HuH-7.5 (cell line): ENCODE measurements at places on chromosomes 4 and X.

DNA sequence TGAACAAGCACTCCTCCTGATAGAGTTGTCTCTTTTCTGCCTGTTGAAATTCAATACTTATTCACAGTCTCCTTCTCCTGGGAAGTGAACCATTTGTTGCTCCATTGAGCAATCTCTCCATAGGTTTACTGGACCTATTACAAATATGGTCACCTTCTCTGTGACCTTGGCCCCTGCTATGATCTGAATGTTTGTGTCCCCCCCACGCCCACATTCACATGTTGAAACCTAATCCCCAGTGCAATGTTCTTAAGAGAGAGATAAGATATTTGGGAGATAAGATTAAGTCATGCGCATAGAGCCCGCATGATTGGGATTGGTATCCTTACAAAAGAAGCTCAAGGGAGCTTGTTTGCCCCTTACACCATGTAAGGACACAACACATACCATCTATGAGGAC lies 54.1 kb upstream of the GABRE start:
- DNase-seq = no peak

- no peak for DNase-seq
These were observed 271.3 kb upstream of the FAT4 start for GRCh38 chr4:125043486-125043885.

DNA sequence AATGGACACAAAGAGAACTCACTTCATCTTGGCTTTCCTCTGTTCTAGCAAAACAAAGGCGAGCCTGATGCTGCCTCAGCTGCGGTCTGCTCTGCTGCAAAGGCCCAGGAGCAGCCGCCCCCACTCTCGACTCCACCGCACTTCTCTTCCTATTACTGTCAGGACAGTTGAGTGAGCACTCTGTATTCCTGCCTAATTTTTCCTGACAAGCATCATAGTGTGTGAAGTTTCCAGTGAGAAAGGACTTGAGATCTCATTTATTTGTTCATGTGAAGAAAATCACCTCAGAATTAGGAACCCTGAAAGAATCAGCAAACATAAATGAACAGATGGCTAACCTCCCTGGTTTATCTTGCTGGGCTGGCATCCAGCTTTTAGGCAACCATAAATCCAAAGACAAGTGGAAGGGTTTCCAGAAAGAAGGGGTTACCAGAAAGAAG lies 15.6 kb downstream of the SCARB2 start:
- no peak for DNase-seq

DNA sequence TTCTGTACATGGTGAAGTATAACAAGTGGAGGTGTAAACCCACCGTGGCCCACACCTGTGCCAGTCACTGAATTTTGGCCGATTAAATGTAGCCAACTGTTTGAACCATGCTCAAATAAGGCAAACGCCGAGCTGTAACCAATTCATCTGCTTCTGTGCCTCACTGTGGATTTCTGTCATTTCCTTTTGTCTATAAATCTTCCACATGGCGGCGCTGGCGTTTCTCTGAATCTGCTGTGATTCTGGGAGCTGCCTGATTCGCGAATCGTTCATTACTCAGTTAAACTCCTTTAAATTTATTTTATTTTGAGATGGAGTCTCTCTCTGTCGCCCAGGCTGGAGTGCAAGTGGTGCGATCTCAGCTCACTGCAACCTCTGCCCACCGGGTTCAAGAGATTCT lies 19.2 kb downstream of the SUPT20HL2 start:
- no peak for DNase-seq

- no peak for DNase-seq
These were observed 240.5 kb downstream of the GRIA3 start for GRCh38 chrX:123424546-123424945.

- DNase-seq = no peak
These were observed 309.6 kb upstream of the DDX53 start for GRCh38 chrX:22690116-22690515.

GRCh38 chrX:24647257-24648058 lies at the start of gene PCYT1B:
Gene PCYT1B (minus strand): TSS chrX:24647347. CDS start chrX:24647105, 242 bp downstream.
- peak; percentile 6 for DNase-seq

- DNase-seq = no peak
These were observed 307.0 kb upstream of the SPOCK3 start for GRCh38 chr4:167541286-167541685.

DNA sequence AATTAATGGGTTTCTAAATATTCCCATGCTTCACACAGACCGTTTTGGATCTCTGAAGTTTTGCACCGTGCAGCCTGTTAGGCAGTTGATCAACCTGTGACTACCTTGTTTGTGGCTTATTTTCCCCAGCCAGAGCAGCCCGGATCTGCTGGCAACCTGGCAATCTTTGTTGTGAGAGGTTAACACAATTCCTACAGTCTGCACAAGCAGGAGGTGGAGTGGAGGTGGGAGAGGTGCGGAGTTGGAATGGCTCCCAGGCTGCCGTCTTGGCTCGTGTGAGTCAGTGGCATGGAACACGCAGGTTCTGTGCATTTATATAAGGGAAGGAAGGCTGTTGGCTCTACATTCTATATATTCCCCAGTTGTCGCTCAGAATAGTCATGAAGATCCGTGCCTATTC lies 70.9 kb upstream of the STOX2 start:
- DNase-seq = no peak

GRCh38 chr4:38983787-38984598 lies 48.2 kb downstream of the TMEM156 start:
- DNase-seq = no peak

DNA sequence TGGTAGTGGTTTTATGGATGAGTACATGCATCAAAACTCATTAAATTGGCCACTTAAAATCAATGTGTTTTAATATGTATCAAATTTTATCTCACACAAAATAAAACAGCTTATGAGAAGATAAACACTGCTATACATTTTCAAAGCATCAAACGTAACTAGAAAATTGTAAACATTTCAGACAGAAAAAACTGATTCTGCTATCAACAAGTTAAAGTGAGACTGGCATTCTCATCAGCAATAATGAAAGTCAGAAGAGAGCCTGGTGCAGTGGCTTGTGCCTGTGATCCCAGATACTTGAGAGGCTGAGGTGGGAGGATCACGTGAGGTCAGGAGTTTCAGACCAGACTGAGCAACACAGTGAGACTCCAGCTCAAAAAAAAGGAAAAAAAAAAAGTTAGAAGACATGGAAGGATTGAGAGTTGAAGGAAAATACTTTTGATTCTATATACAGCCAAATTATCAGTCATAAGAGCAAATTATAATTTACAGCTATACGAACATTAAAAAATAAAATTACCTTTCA lies 2.9 kb downstream of the TBCK start:
- no peak for DNase-seq

- DNase-seq = no peak
These were observed 510.0 kb upstream of the HTR2C start for GRCh38 chrX:114073926-114074325.

- DNase-seq = no peak
These were observed 51.9 kb upstream of the DCTD start for GRCh38 chr4:182968917-182969650.

- no peak for DNase-seq
These were observed 270.8 kb upstream of the FGF13 start for GRCh38 chrX:138982365-138982764.

- DNase-seq = no peak
These were observed 7.7 kb upstream of the SLAIN2 start for GRCh38 chr4:48333587-48333986.

DNA sequence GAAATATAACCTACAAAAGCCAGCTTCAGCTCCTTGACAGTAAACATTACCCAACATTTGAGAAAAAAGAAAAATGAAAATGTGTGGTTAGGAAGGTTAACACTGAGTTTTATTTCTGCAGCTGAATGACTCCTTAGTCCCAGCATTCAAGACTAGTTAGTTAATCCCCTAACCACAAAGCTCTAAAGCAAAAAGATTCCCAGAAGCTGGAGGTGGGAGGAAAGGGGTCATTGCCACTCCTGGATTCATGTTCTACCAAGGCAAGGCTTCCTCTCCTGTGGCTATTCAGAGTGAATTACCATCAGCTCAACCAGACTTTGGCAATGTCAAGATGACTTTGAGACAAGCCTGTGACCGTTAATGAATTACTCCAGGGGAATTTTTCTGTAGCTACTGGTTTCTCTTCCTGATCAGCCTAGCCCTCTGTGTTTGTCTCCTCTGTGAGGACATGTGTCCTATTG lies 63.6 kb downstream of the HADH start:
- no peak for DNase-seq

DNA sequence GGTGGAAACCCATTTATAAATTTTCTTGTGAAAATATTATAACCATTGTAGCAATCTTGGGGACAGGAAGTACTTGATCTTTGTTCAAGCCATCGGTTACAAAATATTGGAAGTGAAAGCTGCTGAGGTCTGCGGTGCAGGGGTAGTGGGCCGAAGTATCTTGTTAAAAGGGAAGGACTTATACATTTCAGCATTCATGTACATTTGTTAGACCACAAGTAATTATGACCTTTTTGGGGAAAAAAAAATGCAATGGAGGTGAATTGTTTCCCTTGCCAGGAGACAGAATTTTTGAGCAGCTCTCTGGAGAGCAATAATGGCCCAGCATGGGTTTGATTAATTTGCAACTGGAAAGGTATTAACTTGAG lies 121.3 kb downstream of the EGF start:
- no peak for DNase-seq

- DNase-seq = no peak
These were observed 444.8 kb upstream of the SLIT2 start for GRCh38 chr4:19806865-19807264.

DNA sequence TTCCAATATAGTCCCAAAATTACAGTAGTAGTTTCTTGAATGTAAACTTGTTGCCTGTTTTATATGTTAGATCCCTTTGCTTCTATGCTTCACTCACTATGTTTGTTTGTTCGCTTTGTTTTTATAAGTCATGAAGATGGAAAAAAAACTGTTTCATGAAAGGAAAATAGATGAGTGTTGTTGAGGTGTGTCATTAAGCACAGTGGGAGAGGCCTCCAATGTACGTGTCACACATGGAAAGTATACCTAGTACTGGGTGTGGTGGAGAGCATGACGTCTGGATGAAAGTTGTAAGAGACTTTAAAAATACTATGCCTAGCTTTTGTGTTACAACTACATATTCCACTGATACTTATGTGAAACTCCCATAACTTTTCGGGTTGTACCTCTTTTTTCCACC lies 28.4 kb downstream of the PLS3 start:
- no peak for DNase-seq

DNA sequence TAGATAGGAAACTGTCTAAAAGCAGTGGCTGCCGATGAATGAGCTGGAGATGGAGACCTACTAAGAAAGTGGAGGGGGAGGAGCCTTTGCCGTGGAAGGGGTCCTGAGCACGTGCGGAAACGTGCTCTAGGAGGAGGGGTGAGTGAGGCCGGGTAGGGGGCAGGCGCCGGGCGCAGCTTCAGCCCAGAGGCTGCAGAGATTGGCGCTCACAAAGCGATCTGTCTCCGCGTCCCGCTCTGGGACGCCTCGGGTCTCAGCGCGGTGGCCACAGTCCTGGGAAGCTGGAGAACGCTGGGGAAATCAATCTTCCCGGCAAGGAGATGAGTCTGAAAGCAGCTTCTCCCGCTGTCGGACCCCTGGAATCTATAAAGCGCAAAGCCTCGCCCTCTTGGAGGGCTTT lies 444 bp upstream of the ARHGAP6 start:
- no peak for DNase-seq

DNA sequence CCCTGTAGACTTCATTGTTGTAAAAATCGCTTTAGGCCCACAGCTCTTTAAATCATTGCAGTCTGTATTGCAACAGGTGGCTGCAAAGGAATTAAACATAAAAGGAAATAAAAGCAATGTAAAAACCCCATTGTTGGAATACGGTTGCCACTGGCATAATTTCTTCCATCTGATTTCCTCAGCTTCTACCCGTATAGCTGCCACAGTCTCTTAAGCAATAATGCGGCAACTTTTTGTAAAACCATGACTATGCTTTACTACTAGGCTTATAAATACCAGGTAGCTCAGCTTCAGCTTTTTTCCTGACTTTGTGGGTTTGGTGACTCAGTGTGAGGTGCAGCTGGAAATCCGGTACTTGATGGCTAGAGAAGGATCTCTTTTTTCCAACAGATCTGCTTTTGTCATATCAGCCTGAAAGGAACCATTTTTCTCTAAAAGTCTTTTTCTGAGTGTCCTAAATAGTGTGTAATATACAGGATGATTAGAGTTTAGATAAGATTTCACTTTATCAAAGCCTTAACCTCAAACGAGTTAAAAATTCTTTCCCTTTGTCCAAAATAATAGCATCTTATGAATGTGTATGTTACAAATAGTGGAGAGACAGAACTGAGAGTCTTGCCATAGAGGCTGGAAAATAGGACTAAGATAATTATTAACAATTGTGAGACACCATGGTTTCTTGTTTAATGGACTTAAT lies 268.0 kb downstream of the ADGRL3 start:
- no peak for DNase-seq

GRCh38 chrX:150036181-150036580 lies 97.9 kb upstream of the EOLA2 start:
- DNase-seq = no peak

DNA sequence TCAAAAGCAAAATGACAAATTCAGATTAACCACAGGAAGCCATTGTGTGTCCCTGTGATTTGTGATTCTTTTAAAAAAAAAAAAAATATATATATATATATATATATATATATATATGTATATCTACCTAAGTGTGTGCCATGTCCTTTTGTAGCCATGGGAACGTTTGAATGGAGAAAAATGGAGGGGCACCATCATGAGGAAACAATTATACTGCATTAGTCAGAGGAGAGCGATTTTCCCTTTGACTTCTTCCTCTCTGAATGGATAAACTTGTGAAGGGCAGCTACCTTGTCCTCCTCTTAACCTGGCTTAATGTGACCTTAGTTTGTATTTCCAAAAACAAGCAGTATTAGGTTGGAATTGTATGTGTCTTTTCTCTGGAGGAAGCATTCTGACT lies 23.3 kb upstream of the CBLL2 start:
- DNase-seq = no peak

GRCh38 chrX:39852491-39852890 lies 245.3 kb downstream of the BCOR start:
- no peak for DNase-seq

- DNase-seq = no peak
These were observed 22.4 kb upstream of the MXD4 start for GRCh38 chr4:2284161-2284933.

DNA sequence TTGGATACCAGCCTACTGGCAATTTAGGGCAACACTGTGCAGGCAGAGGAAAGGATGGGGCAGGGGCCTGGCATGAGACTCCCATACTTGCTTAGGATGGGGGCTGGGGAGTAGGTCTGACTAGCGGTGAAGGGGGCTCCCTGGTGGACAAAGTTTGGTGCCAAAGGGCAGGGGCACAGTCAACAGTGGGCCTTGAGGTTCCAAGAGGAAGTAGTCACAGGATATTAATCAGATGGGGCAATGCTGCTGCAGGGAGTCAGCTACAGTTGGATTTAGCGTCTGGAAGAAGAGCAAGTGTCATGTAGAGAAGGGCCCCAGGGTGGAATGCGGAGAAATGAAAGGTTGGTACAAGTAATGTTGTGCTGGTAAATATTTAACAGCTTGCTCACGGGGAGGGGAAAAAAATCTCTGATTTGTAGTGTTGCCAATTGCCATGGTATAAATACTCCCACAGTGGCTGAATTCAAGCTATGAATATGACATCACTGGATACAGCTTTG lies 139.4 kb downstream of the PJA1 start:
- DNase-seq = no peak
